ENCODE measurements at places on chromosomes 16 and 17.

- no peak for DNase-seq
Observed at GRCh38 chr17:77147357-77147801, 6.6 kb downstream of the SEC14L1 start.

- no peak for DNase-seq
Observed at GRCh38 chr17:62860962-62861873, 53.1 kb upstream of the MARCHF10 start.

DNA sequence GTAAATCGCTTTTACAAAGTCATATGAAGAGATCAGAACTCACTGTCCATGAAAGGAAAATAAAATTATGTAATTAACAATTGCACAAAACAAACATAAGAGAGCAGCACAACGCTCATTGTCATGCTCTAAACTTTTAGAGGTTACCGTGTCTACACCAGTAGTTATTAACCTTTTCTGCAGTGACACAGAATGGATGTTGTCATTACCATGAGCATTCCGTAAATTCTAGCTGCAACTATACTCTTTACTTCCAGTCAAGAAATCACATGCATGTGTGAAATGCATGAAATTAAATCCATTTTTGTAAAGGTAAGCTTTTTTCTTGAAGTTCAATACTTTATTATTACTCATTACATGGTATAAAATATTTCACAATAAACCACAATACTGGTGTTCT lies 38.2 kb downstream of the USP32 start:
- DNase-seq = no peak

GRCh38 chr16:23448392-23448791 lies 4.6 kb downstream of the COG7 start:
- no peak for DNase-seq

GRCh38 chr16:79836144-79836543 lies 235.6 kb upstream of the MAF start:
- no peak for DNase-seq

- no peak for DNase-seq
Observed at GRCh38 chr17:35801583-35802224, 6.3 kb upstream of the MMP28 start.

GRCh38 chr16:57976331-57976796 lies 5.4 kb upstream of the CNGB1 start:
- no peak for DNase-seq

GRCh38 chr17:37662353-37662752 lies 19.1 kb upstream of the DDX52 start:
- DNase-seq = peak; percentile 28

GRCh38 chr16:50469121-50469743 lies 79.0 kb upstream of the NKD1 start:
- no peak for DNase-seq

GRCh38 chr16:85954927-85955519 lies 56.1 kb downstream of the IRF8 start:
- DNase-seq = no peak

DNA sequence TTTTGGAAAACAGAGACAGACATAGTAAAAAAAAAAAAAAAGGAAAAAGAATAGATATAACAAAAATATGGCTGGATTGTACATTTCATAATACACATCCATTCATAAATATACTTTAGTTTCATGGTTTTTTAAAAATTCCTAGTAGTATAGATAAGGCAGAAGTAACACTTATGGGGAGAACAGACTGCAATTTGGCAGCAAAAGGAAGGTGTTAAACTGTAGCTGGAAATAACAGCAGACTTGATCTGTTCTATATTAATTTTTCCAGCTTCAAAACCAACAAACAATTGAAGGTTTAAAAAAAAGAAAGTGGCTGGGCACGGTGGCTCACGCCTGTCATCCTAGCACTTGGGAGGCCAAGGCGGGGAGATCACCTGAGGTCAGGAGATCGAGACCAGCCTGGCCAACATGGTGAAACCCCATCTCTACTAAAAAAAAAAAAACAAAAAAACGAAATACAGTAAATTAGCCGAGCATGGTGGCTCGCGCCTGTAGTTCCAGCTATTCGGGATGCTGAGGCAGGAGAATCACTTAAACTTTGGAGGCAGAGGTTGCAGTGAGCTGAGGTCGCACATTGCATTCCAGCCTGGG lies 191.8 kb downstream of the SPECC1 start:
- DNase-seq = no peak

DNA sequence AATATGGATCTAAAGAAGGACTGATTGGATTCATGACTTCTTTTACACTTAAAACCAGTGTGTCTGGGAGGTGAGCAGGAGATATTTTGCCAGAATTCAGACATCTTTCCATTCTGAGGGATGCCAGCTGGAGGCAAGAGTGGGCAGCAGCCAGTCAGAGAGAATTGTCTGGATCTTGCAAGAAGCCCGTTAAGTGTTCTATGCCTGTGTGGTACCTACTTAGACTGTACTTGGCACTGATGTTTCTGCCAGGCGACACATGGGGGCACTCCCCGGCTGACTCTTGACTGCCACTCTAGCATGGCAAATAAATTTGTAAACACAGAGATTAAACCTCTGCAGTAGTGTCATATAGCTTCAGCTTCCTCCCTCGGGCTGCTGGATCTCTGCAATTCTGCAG lies 247.7 kb downstream of the UTP18 start:
- DNase-seq = no peak

- DNase-seq = no peak
Observed at GRCh38 chr16:50198802-50199403, 45.8 kb downstream of the TENT4B start.

GRCh38 chr16:72825912-72826621 lies 221.9 kb downstream of the ZFHX3 start:
- no peak for DNase-seq

GRCh38 chr16:70678898-70679670 lies 6.8 kb downstream of the MTSS2 start:
- DNase-seq = no peak

DNA sequence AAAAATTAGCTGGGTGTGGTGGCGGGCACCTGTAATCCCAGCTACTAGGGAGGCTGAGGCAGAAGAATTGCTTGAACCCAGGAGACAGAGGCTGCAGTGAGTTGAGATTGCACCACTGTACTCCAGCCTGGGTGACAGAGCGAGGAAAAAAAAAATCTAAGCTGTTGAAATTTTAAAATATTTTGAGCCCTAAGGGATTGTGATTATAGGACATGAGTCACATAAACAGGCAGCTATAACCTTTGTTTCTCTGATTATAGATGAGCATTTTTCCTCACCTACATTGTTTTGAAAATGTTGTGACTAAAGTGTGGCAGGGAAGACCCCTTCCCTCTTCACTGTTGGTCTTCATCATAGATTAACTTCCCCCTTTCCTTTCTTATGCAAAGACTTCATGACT lies 135.5 kb downstream of the MGAT5B start:
- DNase-seq = no peak

GRCh38 chr16:82899731-82900450 lies 273.1 kb downstream of the CDH13 start:
- DNase-seq = no peak

- DNase-seq = no peak
Observed at GRCh38 chr17:20967776-20968175, 75.0 kb downstream of the USP22 start.

GRCh38 chr16:56931271-56931891 lies 561 bp upstream of the HERPUD1 start:
- DNase-seq = peak; percentile 57

GRCh38 chr17:64129765-64130558 lies at the start of gene ERN1:
ERN1 (minus strand) TSS chr17:64130144; CDS start chr17:64130029, 115 bp downstream.
- DNase-seq = peak; percentile 98
